Hematopoietic multipotent progenitor cell treated with erythropoietin and hydrocortisone succinate and interleukin-3 and kit ligand, for 8 days (in vitro differentiated cells): ENCODE measurements at places on chromosomes 7 and 10.

DNA sequence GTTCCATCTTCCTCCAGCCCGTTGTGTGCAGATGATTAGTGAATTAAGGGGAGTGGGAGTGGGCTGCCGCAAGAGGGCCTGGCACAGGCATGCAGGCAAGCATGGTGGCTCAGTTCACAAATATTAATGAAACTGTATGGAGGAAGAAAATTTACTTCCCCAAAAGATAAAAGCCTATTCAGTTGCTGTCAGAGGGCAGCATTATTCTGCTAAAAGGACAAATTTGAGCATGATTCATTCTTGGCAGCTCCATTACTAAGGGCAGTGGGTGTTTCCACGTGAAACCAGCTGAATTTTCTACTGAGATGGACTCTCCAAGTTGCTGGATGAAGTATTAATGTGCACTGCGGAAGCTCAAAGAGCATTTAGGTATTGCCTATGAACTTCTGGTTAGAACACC, 90.9 kb upstream of the WDR11 start:
- no peak for DNase-seq

- peak; percentile 25 for DNase-seq
Measured at GRCh38 chr7:39594988-39595620, 28.3 kb upstream of the RALA start.

- peak; percentile 43 for DNase-seq
Measured at GRCh38 chr7:50312250-50313162, 8.0 kb downstream of the IKZF1 start.

- no peak for DNase-seq
Measured at GRCh38 chr7:20201380-20201779, 15.8 kb downstream of the MACC1 start.

- DNase-seq = peak; percentile 74
Measured at GRCh38 chr10:27252267-27253000, 11.8 kb upstream of the ACBD5 start.

DNA sequence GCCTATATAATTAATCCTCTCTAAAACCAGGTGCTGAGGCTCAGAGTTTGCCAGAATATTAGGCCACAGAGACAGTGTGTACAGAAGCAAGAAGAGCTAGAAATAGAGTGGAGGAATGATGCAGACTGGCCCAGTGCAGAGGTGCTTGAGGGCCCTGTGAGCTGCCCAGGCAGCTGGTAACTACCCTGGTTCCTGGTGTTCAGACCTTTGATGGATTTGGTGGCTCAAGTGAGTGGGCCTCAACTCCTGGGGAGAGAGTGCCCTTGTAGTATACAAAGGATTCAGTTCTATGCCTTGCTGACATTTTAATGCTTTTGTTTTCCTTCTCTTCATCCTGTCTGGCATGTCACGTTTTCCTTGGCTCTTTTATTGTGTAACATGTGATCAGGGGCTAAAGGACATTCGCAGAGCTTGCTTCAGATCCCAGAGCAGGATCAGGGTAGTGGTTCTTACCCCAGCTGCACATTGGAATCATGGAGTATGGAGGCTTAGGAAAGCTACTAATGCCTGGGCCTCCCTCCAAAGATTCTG, 20.0 kb downstream of the LRRC4 start:
- DNase-seq = no peak

- DNase-seq = peak; percentile 4
Measured at GRCh38 chr10:69968830-69969229, 83.8 kb upstream of the MACROH2A2 start.

- DNase-seq = no peak
Measured at GRCh38 chr10:17001297-17001744, 128.3 kb downstream of the CUBN start.

DNA sequence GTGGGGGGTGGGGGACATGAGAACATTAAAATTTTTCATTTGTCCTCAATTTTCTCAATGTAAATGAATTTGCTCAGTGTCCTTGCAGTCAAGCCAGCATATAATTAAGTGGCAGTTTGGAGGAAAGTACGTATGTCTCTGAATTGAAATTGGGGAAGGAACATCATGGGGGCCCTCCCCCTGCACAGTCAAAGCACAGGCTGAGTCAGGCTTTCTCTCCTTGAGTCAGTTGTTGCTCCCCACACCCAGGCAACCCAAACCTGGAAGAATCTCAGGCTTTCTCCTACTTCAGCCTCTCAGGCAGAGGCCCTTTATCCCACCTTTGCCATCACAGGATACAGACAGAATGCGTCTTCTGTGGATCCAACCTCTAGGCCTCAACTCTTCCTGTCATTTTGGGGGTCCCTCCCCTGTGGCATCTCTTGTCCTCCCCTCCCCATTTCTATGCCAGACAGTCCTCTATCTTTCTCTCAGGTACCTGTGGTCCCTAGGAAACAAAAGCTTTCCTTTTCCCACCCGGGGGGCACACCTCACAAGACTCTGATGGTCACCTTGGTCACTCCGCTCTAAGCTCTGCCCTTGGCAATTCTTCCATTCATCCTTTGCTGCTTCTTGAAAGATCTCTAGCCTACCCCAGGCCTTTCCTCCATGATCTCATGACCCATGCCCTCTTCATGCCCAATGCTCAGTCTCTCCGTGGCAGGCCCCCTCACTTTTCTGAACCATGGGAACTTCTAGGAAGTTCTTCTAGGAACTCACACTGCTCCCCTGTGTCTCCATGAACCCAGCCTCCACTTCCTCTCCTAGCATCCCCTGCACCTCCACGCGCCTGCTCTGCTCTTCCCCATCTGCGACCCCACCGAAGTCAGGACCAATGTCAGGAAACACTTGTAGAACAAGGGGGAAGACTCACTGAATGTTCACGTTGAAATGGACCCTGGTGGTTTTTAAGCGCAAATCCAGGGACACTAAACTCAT, 40.4 kb downstream of the CREB3L2 start:
- DNase-seq = peak; percentile 29

GRCh38 chr10:73576890-73577591, 14.1 kb downstream of the USP54 start:
- DNase-seq = no peak

- no peak for DNase-seq
Measured at GRCh38 chr10:132175907-132176581, 10.7 kb upstream of the DPYSL4 start.

- DNase-seq = no peak
Measured at GRCh38 chr10:95865814-95866466, 41.8 kb upstream of the CC2D2B start.

- DNase-seq = no peak
Measured at GRCh38 chr7:49386792-49387191, 386.6 kb upstream of the VWC2 start.

DNA sequence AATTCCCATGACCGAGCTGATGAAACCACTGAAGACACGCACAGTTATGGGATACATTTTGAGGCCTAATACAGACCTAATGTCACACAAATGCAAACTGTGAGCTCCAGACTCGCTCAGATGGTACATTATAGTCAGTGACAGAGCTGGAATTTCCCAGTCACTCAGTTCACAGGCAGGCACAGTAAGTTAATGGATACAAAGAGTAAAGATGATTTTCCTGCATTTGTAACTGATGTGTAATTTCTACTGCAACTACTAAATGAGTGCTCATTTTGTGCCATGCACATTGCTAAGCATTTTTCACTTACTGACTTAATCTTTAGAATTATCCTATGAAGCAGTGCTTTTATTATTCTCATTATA, 56.5 kb downstream of the ENO4 start:
- no peak for DNase-seq

- DNase-seq = peak; percentile 65
Measured at GRCh38 chr7:75866489-75867389, 12.1 kb upstream of the RHBDD2 start.

GRCh38 chr7:57769958-57770357, 320.0 kb downstream of the ZNF716 start:
- DNase-seq = no peak
